ENCODE measurements at places on chromosomes 7 and 10. TPM values are rescaled to one million over a fixed set of nuclear protein-coding genes. Genes with fewer than 3 reads are reported as not detected.

DNA sequence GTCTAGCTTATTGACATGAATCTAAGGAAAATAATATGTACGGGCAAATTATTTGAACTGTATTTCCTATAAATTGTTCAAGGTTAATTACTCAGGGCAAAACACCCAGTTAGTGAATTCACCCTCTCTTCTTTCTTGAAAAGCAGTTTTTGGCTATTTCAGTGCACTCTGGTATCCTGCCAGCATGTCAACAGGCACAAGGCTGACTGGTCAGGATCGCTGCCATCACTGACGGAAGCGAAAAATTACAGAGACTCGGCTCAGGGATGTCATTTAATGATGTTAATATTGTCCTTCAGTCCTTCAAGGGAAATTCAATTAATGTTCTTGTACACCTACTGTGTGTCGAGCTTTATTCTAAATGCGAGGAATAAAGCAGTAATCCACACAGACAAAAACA, 28.3 kb upstream of the OLAH start:
- no peaks in the 10 kb centered on the region for H3K27me3 ChIP-seq
- DNase-seq: no peak
- no peaks in the 10 kb centered on the region for H3K36me3 ChIP-seq
- no peak overlapping the region for H3K4me3 ChIP-seq
- no peaks in the 10 kb centered on the region for H3K4me1 ChIP-seq
- no peak overlapping the region for H3K27ac ChIP-seq

DNA sequence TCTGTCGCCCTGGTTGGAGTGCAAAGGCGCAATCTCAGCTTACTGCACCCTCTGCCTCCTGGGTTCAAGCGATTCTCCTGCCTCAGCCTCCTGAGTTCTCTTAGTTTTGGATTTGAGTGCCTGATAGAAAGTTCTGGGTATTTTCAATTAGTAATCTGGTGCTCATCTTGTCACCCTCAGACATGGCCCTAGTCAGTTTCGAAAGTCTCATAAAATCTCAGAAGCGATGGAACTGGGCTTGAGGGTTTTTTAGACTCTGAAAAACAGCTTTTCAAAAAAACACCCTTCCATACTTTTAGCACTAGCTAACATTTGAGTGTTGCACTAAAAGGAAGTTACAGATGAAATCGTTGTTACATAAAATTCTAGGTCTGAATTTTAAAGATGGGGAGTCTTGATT, 9.4 kb upstream of the PIP4K2A start:
- H3K4me1 ChIP-seq: peaks cover 12% of the 10 kb centered on the region
- no peak overlapping the region for H3K4me3 ChIP-seq
- no peaks in the 10 kb centered on the region for H3K36me3 ChIP-seq
- peaks cover 9% of the 10 kb centered on the region for H3K27me3 ChIP-seq
- no peak overlapping the region for H3K27ac ChIP-seq

The EPHA1 gene
- total RNA-seq: 0.09 TPM

The HOXA1 gene
- 0.09 TPM for total RNA-seq

The GRID1 gene
- not detected for total RNA-seq

DNA sequence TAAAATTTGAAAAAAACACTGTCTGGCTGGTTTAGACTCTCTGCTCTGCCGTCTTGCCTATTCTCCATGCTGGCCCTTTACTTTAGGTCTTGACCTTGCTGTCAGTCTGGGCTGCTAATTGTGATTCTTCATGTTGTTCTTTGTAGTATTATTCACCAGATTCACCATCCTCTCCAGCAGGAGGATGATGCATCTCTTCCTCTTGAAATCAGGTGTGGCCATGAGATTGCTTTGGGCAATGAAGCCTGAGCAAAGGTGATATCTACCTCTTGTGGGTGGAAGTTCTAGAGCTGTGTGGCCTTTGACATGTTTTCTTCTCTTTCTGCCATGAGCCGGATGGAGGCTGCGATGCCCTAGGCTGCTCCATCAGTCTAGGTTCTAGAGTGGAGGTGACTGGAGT, 51.3 kb upstream of the ITPRID1 start:
- no peaks in the 10 kb centered on the region for H3K27me3 ChIP-seq
- H3K4me1 ChIP-seq: no peaks in the 10 kb centered on the region
- DNase-seq: no peak
- no peak overlapping the region for H3K27ac ChIP-seq
- H3K36me3 ChIP-seq: no peaks in the 10 kb centered on the region
- no peak overlapping the region for H3K4me3 ChIP-seq

DNA sequence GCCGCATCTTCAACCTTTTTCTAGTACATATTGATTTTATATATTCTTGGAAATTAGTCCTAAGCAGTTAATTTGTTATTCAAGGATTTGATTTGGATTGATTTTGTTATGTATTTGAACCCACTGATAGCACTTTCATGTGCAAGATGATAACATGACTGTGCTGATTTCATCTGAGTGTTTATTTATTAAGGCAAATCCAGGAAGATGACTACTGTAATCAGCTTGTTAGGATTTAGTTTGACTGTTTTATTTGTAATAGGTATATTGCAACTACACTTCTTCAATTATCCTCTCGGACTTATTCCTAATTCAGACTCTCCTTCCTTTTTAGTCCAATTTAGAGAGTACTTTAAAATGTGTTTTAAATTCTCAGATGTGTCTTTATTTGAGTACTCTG, 75.1 kb upstream of the PRKG1 start:
- H3K36me3 ChIP-seq: no peaks in the 10 kb centered on the region
- H3K27ac ChIP-seq: no peak overlapping the region
- H3K4me3 ChIP-seq: no peak overlapping the region
- H3K27me3 ChIP-seq: peaks cover 9% of the 10 kb centered on the region
- no peaks in the 10 kb centered on the region for H3K4me1 ChIP-seq

The STOX1 gene
- 0.76 TPM for total RNA-seq

The ZRANB1 gene
- total RNA-seq: 14.9 TPM

The MMD2 gene
- not detected for total RNA-seq

- H3K4me1 ChIP-seq: no peaks in the 10 kb centered on the region
- no peaks in the 10 kb centered on the region for H3K27me3 ChIP-seq
- no peaks in the 10 kb centered on the region for H3K36me3 ChIP-seq
- no peak overlapping the region for H3K27ac ChIP-seq
These were observed 303.5 kb upstream of the BMPER start for GRCh38 chr7:33601884-33602283.

DNA sequence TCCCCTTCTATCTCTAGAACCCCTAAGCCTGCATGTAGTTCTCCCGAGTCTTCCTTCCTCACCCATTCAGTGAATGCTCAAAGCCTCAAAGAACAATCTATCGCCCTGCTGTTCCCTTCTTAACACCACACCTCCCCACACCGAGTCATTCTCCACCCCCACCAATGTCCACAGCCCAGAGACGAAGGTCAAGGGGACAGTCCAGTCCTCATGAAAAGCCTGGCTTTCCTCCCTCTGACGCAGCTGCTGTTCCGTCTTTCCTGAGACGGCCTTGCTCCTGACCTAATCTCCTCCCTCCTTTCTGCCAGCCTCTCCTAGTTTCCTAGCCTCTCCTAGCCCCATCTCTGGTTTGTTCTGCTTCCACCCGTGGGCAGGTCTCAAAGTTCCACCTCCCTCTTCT, 9.2 kb downstream of the MOSPD3 start:
- no peaks in the 10 kb centered on the region for H3K27me3 ChIP-seq
- no peak overlapping the region for H3K27ac ChIP-seq
- DNase-seq: no peak
- no peak overlapping the region for H3K4me3 ChIP-seq
- H3K36me3 ChIP-seq: peaks cover 14% of the 10 kb centered on the region

GRCh38 chr10:77028042-77028441, 609.6 kb downstream of the KCNMA1 start:
- H3K4me1 ChIP-seq: no peaks in the 10 kb centered on the region
- H3K27ac ChIP-seq: no peak overlapping the region
- DNase-seq: no peak
- H3K36me3 ChIP-seq: no peaks in the 10 kb centered on the region

The CUZD1 gene
- 3.1 TPM for total RNA-seq

GRCh38 chr10:73850863-73851461, 23.4 kb downstream of the CAMK2G start:
- DNase-seq: no peak
- peaks cover 55% of the 10 kb centered on the region for H3K36me3 ChIP-seq

GRCh38 chr7:11831156-11831735, 752 bp downstream of the THSD7A start:
- no peaks in the 10 kb centered on the region for H3K36me3 ChIP-seq
- DNase-seq: no peak
- H3K4me1 ChIP-seq: peaks cover 12% of the 10 kb centered on the region
- no peak overlapping the region for H3K27ac ChIP-seq
- H3K27me3 ChIP-seq: peaks cover 42% of the 10 kb centered on the region

- H3K36me3 ChIP-seq: no peaks in the 10 kb centered on the region
- H3K4me3 ChIP-seq: no peak overlapping the region
- H3K27me3 ChIP-seq: no peaks in the 10 kb centered on the region
- H3K27ac ChIP-seq: no peak overlapping the region
- H3K4me1 ChIP-seq: peaks cover 5% of the 10 kb centered on the region
- DNase-seq: no peak
These were observed 174.3 kb downstream of the NRP1 start for GRCh38 chr10:33160151-33160550.

The SYCE1 gene
- 0.38 TPM for total RNA-seq

The CREB5 gene
- total RNA-seq: not detected

DNA sequence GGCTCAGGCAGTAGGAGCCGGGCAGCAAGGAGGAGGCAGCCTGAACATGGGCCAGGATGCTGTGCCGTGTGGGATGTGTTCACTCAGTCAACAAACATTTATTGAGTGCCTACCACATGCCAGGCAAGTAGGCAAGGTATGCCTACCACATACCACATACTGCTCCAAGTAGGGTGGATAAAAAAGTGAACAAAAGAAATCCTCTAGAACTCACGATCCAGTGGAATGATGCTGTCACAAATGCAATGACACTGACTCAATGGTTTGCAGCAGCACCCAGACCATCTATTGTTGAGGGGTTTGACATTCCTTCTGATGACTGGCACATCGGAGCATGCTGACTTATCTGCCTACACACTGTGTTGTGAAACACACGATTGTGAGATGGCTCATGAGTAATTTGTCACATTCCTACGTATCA, 413.5 kb downstream of the NRG3 start:
- H3K27ac ChIP-seq: no peak overlapping the region
- H3K4me1 ChIP-seq: no peaks in the 10 kb centered on the region
- DNase-seq: no peak

DNA sequence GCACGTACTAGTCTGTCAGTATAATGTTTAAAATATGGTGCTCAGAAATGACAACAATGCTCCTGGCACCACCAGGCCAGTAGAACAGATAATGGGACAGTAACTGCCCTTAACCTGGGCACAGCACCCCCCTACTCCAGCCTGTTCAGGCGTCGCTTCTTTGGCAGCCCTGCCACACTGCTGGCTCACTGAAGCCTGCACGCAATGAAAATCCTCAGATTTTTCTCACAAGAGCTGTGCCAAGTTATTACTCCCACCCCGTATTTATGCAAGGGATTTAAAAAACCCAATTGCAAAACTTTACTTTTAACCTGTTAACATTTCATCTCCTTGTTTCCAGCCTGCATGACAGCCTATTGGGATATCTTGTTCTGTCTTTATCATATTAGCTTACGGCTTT, 56.6 kb upstream of the LAMB1 start:
- H3K4me3 ChIP-seq: no peak overlapping the region
- H3K27me3 ChIP-seq: peaks cover 2% of the 10 kb centered on the region
- H3K4me1 ChIP-seq: no peaks in the 10 kb centered on the region
- no peak overlapping the region for H3K27ac ChIP-seq
- H3K36me3 ChIP-seq: no peaks in the 10 kb centered on the region
- DNase-seq: no peak

The SPAM1 gene
- total RNA-seq: not detected

DNA sequence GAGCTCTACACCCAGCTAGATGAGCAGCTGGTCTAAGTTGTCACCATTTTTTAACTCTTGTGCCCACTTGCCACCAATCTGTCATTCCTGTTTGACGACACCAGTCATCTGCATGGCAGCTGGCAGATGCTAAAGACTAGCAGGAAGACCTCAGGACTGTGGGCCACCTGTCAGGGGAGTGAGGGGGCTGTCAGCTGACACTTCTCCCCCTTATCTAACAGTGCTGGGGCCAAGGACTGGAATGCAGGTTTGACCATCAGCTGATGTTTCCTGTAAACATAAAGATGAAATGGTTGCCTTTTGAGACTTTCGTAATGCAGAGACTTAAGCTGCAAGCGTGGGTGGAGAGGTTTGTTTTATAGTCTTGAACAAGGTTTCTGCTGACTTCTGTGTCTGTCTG, 93.5 kb downstream of the WNT2 start:
- no peak overlapping the region for H3K4me3 ChIP-seq
- no peaks in the 10 kb centered on the region for H3K27me3 ChIP-seq
- no peaks in the 10 kb centered on the region for H3K4me1 ChIP-seq
- no peak for DNase-seq

The FAM13C gene
- total RNA-seq: not detected

DNA sequence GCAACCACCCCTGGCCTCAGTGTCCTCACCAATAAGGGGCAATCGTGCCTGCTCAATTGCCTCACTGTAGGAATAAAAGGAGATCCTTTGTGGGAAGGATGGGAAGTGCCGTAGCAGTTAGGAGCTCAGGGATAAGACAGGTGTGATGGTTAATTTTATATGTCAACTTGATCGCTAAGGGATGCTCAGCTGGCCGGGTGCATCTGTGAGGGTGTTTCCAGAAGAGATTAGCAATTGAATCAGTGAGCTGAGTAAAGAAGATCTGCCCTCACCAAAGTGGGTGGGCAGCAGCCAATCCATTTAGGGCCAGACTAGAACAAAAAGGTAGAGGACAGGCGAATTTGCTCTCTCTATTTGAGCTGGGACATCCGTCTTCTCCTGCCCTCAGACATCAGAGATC, 46.3 kb downstream of the BUB3 start:
- H3K27ac ChIP-seq: no peak overlapping the region
- peaks cover 4% of the 10 kb centered on the region for H3K4me1 ChIP-seq
- DNase-seq: no peak
- no peaks in the 10 kb centered on the region for H3K27me3 ChIP-seq
- no peaks in the 10 kb centered on the region for H3K36me3 ChIP-seq
- H3K4me3 ChIP-seq: no peak overlapping the region

DNA sequence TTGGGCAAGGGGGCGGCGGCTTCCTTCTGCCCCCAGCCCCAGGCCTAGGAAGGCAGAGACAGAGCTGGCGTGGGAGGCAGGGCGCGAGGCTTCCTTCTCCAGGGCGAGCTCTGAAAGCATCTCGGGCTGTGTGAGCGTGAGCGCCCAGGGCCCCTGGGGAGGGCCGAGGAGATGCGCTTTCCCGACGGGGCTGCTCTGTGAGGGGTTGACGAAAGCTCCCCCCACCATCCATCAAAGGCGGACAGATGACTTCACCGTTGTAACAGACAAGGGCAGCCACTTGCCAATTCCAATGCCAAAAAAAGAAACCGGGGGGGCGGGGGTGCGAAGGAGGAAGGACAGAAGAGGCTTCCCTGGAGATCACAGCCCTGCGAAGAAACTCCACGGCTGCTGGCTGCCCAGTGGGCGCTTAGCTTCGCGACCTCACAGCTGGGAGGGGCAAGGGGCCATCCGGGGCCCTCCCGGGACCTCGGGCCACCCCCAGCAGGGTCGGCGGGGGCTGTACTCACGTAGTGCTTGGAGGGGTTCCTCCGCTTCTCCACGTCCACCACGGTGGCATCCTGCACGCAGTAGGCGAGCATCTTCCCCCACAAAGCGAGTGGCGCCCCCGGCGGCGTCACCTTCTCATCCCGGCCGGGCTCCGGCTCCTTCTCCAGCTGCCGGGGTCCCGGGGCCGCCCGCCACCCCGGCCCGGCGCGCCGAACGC, 537 bp downstream of the SH3PXD2A start:
- H3K27me3 ChIP-seq: peaks cover 76% of the 10 kb centered on the region
- H3K4me1 ChIP-seq: peaks cover 11% of the 10 kb centered on the region
- DNase-seq: peak; percentile 64
- H3K27ac ChIP-seq: no peak overlapping the region

All from activated CD4-positive, alpha-beta T cell treated with anti-CD3 and anti-CD28 coated beads, Interleukin-2, amount 10 ng/mL, durations not matched to agents 24 days and 14 days (primary cell).